ENCODE measurements at places on chromosomes 4 and X.

GRCh38 chr4:184355857-184356256 lies 118.5 kb downstream of the IRF2 start:
- DNase-seq, result no peak

GRCh38 chrX:4690521-4690920 lies 977.1 kb upstream of the PRKX start:
- no peak for DNase-seq

GRCh38 chrX:115423086-115423485 lies 133.6 kb downstream of the LUZP4 start:
- DNase-seq, result no peak

DNA sequence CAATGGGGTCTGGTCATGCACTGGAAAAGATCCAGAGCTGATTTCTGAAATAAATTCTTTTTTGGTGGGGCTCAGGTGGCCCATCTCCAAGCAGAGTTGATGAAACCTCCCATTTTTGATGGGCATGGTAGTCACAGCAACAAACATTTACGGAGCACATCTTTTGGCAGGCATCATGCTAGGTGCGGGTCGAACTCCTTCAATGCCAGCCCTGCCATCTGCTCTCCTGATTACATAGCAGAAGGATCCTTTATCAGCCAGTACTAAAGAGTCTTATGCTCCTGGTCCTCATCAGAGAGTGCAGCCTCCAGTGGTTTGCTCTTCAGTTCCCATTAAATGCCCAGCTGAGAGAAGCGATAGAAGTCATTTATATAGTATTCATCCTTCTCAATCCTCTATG lies 121.7 kb downstream of the GRXCR1 start:
- DNase-seq, result no peak

GRCh38 chr4:75547647-75548387 lies 8.0 kb upstream of the ODAPH start:
- no peak for DNase-seq

- DNase-seq, result no peak
Observed at GRCh38 chrX:9611436-9612145, 146.7 kb downstream of the TBL1X start.

- no peak for DNase-seq
Observed at GRCh38 chr4:179165000-179165738, 1722.9 kb upstream of the AGA start.

Data from cortex of kidney (tissue), 1 donor.